WTC11 (cell line): ENCODE measurements at places on chromosomes 6 and 20.
A peak's percentile ranks its signal among the peaks of the same experiment; 100 is the strongest.

DNA sequence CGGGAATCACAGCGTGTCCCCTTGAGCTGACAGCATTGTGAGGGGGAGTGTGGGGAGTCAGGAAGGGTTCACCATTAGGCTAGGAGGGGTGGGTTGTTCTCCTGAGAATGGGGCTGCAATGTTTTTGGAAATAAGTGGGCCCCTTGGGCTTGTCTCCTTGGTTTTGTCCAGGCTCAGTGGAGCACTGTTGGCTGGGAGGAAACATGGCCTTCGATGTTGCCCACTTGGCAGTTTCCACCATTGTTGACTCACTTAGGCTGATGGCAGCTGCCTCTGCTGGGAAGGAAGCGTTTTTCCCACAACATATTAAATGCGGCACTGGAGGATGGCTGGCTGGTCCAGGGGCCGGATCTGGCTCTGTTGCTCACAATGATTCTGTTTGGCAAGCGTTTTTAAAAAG, 512.1 kb downstream of the QKI start:
- no peak for DNase-seq

- DNase-seq, result no peak
Measured at GRCh38 chr6:13239530-13240455, 88.5 kb downstream of the TBC1D7 start.

DNA sequence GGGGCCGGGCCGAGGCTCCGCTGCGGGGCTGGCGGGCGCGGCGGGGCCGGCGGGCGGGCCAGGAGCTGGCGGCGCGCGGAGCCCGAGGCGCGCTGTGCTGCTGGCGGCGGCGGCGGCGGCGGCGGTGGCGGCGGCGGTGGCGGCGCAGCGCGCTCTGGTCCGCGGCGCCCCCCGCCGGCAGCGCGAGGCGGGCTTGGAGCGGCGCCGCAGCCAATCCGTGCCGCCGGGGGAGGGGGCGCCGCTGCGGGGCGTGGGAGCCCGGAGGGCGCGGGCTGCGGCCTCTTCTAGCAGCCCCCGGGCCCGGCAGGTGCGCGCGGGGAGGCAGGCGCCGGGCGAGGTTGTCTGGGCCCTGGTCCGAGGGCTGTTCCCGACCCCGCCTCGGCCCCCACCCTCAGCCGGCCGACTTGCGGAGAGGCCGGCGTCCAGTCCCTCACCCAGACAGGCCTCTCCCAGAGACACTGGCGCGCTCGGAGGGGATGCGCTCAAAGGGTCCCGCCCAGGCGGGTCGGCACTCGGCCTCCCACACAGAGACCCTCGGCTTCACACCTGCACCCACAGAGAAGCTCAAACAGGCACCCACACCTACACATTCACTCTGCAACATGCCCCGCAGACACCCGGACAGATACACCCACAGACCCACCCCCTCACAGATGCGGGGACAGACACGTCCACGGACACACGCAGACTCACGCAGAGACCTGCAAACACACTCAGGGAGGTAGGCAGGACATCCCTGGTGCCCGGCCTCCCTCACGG, at the start of gene RIMS4:
RIMS4 (minus strand) TSS at position 156 of the 759 bp plus-strand sequence. CDS start 275 bp downstream, outside the sequence.
- DNase-seq, result peak; percentile 48

GRCh38 chr20:59813948-59814839, 119.2 kb downstream of the SYCP2 start:
- no peak for DNase-seq

- no peak for DNase-seq
Measured at GRCh38 chr6:73873081-73873480, 177.1 kb downstream of the CD109 start.

GRCh38 chr6:105494688-105495087, 91.8 kb upstream of the PREP start:
- no peak for DNase-seq

GRCh38 chr6:41756354-41756753, 9.2 kb upstream of the PGC start:
- no peak for DNase-seq

DNA sequence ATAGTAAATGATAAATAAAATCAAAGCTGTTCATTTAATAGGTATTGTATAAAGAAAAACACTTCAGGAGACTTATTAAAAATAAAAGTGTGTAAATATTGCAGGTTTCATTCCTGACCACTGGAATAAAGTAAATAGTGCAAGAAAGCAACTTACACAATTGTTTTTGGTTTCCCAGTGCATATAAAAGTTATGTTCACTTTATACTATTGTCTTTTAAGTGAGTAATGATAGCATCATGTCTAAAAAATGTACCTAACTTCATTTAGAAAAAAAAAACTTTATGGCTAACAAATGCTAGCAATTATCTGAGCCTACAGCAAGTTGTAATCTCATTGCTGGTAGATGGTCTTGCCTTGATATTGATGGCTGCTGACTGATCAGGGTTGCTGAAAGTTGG, 726.6 kb upstream of the POU3F2 start:
- DNase-seq, result no peak

DNA sequence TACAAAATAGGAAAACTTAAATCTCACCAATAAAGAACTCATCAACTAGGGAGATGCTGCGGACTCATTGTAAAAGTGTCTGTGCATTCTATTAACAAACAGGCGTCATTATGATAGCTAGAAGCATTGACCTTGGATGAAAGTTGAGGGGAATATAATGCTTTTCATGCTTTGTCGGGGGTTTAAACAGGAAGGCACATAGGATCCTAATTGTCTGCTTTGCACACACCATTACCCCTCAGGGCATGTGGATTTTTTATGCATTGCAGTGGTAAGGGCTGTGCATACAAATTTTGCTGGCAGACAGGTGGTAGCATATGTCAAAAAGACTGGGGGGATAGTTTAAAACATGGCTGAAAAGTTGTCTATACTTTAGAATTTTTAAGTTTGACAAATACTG, 447.9 kb upstream of the PLCB4 start:
- DNase-seq, result no peak

GRCh38 chr6:45445749-45446549, 68.2 kb upstream of the SUPT3H start:
- DNase-seq, result no peak

- peak; percentile 64 for DNase-seq
Measured at GRCh38 chr20:9660236-9660868, 146.0 kb downstream of the LAMP5 start.

GRCh38 chr20:5844063-5844681, 94.0 kb downstream of the SHLD1 start:
- no peak for DNase-seq

DNA sequence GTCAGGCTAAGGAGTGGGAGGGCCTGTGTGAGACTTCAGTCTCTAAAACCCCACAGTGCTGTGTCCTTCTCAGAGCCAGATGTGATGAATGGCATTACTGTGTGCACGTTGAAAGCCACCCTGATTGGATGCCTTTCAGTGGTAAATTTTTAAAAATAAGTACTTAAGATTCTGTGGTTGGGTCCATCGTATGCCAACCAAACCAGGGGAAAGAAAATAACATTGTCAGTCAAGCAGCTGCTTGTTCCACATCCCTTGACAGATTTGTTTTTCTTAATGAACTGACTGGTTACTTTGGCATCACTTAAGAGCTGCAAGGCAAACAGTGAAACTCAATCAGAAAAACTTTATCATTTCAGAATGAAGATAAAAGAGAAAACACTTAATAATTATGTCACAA, 334.0 kb upstream of the NT5E start:
- DNase-seq, result no peak
